ENCODE measurements at places on chromosomes 2 and 18.

GRCh38 chr2:48531141-48531648, 1.2 kb downstream of the STON1 start:
- peak overlapping the region; percentile 99 for H3K4me3 ChIP-seq
- H3K4me1 ChIP-seq = peaks cover 16% of the 10 kb centered on the region
- no peaks in the 10 kb centered on the region for H3K36me3 ChIP-seq
- no peaks in the 10 kb centered on the region for H3K27me3 ChIP-seq
- H3K27ac ChIP-seq = peak overlapping the region; percentile 98

DNA sequence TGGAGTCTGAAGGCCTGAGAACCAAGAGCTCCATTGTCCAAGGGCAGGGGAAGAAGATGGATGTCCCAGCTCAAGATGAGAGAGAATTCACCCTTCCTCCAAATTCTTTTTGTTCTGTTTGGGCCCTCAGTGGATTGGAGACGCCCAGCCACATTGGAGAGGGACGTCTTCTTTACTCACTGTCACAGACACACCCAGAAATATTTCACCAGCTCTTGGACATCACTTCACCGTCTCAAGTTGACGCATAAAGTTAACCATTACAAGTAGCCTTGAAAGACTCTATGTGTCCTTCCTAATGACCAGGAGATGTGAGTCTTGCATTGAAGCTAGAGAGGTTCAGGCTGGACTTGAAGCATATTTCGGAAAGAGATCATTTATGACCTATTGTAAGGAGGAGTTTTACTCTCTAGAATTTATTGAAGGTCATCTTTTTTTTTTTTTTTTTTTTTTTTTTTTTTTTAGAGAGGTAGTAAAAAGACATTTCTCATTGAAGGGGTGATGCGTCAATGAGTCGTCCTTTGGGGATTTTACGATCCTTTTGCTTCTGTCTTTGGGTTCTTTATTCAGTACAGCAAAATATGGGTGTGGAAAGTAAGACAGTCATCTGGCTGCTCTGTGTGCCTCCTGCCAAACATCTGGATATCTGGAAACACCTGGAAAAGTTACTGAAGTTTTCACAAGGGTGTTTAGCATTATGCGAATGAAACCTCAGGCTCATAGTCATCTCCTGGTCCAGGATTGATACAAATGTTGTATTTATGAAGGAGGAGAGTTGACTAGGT, 118.1 kb downstream of the PRPF40A start:
- H3K27me3 ChIP-seq = no peaks in the 10 kb centered on the region
- no peaks in the 10 kb centered on the region for H3K4me1 ChIP-seq
- H3K36me3 ChIP-seq = no peaks in the 10 kb centered on the region

DNA sequence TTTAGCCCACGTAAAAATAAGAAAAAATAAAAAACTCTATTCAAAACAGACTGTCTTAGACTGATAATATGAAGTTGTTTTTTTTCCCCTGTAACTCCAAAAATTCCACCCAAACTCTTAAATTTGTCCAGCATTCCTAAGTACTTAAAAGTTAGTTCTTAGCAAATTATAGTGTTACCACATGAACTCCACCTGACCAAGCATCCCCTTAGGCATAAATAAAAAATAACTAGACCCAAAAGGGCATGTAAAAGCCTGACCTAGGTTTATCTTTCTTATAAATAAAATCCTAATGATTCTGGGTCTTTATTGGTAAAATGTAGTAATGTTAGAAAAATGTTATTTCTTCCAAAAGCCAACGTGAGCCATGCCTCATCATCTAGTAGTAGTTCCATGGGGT, 54.3 kb downstream of the TTC21B start:
- H3K4me3 ChIP-seq = no peak overlapping the region
- peaks cover 50% of the 10 kb centered on the region for H3K36me3 ChIP-seq
- H3K27me3 ChIP-seq = no peaks in the 10 kb centered on the region
- no peak for DNase-seq

DNA sequence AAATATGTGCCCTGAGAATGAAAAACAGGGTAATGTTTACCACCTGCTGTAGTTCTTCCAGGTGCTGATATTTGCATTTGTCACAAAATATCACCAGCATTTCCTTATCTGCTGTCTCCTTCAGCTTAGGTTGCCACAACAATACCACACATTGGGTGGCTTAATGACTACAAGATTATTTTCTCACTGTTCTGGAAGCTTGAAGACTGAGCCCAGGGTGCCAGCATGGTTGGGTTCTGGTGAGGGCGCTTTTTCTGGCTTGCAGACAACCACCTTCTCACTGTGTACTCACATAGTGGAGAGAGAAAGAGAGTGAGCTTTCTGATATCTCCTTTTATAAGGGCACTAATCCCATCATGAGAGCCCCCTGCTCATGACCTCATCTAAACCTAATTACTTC, 407.5 kb upstream of the RGPD4 start:
- no peak overlapping the region for H3K4me3 ChIP-seq
- no peaks in the 10 kb centered on the region for H3K36me3 ChIP-seq
- no peak overlapping the region for H3K27ac ChIP-seq
- DNase-seq = no peak
- H3K4me1 ChIP-seq = no peaks in the 10 kb centered on the region

- no peak overlapping the region for H3K4me3 ChIP-seq
- DNase-seq = no peak
- H3K4me1 ChIP-seq = no peaks in the 10 kb centered on the region
- no peak overlapping the region for H3K27ac ChIP-seq
- H3K27me3 ChIP-seq = no peaks in the 10 kb centered on the region
Measured at GRCh38 chr2:131126436-131126835, 21.3 kb downstream of the PLEKHB2 start.

GRCh38 chr18:27803957-27804356, 373.0 kb downstream of the CDH2 start:
- no peaks in the 10 kb centered on the region for H3K4me1 ChIP-seq
- H3K4me3 ChIP-seq = no peak overlapping the region
- no peak overlapping the region for H3K27ac ChIP-seq
- no peak for DNase-seq
- H3K27me3 ChIP-seq = no peaks in the 10 kb centered on the region

DNA sequence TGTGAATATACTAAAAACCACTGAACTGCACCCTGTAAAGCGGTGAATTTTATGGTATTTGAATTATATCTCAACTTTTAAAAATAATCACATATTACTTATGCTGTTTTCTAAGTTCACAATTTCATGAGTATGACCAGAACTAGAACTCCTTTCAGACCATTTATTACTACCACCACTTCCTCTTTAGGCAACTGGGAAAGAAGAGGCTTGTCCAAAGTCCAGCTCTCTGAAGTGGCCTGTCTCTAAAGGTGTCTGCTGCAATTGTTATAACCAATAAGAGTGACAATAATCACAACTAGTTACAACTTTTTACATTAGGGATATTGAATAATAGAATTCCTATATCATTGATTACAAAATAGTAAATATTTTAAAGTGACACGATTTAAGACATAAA, 267.9 kb upstream of the PIK3C3 start:
- no peaks in the 10 kb centered on the region for H3K4me1 ChIP-seq
- no peaks in the 10 kb centered on the region for H3K36me3 ChIP-seq
- no peaks in the 10 kb centered on the region for H3K27me3 ChIP-seq
- H3K27ac ChIP-seq = no peak overlapping the region
- no peak overlapping the region for H3K4me3 ChIP-seq
